SJSA1 (cell line): ENCODE measurements at places on chromosomes 16 and 17. TPM values are rescaled to one million over a fixed set of nuclear protein-coding genes. Genes with fewer than 3 reads are reported as not detected.

GRCh38 chr16:86252596-86252995, 257.7 kb upstream of the FOXF1 start:
- DNase-seq: peak; percentile 64

- no peak for DNase-seq
Observed at GRCh38 chr17:37605813-37606505, 3.3 kb downstream of the SYNRG start.

DNA sequence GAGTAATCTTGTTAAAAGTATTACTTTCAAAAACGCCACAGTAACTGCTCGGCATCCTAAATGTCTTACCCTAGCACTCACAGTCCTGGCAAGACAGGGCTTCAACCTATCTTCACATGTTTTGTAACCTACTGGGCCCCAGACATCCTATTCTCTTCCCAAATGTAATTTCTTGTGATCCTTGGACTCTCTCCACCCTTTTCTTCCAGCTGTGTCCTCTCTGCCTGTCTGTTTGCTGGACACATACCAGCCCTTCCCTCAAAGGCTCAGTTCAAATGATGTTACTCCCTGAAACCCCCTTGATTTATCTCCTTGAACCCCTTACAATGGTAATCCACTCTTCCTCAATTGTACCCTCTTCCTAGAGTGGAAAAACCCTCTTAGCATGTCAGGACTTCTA, 60.1 kb upstream of the CNEP1R1 start:
- DNase-seq: no peak

MTSS2 gene
- 20.7 and 22.6 TPM in 2 replicates for total RNA-seq

FOXL1 gene
- 39.4 and 43.2 TPM in 2 replicates for total RNA-seq

BRIP1 gene
- 31.2 and 53.2 TPM in 2 replicates for total RNA-seq
